ENCODE measurements at places on chromosomes 1 and 21. TPM values are rescaled to one million over a fixed set of nuclear protein-coding genes. Genes with fewer than 3 reads are reported as not detected.

DNA sequence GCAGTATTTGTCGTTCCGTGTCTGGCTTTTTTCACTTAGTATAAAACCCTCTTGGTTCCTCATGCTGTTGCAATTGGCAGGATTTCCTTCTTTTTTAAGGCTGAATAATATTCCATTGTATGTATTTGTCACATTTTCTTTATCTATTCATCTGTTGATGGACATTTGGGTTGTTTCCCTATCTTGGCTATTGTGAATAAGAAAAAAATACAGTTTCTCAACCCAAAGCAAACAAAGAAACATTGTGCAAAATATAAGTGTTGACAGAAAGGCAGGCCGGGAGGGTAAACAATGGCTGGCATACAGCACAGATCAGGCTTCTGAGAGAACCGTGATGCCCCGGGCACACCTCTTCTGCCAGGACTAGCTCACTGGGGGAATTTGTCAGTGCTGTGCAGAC is 26.9 kb downstream of the NENF start:
- DNase-seq, result no peak

GRCh38 chr1:25797939-25798338 is 2.1 kb upstream of the SELENON start:
- DNase-seq, result no peak

DNA sequence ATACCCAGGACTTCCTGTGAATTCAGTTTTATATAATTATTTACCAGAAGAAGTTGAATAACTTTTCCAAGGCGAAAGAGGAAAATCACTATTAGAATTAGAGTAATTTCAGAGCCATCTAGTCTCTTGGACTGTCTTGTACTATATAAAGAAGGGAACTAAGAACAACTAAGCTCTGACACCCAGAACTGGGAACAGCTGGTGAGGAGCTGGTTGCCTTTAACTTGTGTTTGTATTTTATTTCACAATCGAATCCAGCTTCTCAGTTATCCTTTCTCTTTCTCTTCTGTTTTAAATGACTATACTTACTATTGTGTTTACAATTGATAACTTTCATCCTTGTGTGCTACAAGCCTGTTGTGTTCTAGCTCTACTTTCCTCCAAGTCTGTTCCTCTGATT is 8.4 kb downstream of the SNX27 start:
- DNase-seq, result no peak

DNA sequence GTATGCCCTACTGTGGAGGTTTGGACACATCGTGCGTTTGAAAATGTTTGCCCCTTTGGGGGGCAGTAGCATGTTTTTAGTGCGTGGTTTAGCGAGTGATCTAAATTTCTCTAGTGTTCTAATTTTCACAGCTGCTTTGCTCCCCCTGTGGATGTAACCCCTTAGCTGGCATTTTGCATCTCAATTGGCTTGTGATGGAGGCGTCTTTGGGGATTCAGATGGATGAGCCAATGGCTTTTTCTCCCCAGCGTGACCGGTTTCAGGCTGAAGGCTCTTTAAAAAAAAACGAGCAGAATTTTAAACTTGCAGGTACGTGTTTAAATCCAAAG is 836 bp downstream of the CDC7 start:
- no peak for DNase-seq

DNA sequence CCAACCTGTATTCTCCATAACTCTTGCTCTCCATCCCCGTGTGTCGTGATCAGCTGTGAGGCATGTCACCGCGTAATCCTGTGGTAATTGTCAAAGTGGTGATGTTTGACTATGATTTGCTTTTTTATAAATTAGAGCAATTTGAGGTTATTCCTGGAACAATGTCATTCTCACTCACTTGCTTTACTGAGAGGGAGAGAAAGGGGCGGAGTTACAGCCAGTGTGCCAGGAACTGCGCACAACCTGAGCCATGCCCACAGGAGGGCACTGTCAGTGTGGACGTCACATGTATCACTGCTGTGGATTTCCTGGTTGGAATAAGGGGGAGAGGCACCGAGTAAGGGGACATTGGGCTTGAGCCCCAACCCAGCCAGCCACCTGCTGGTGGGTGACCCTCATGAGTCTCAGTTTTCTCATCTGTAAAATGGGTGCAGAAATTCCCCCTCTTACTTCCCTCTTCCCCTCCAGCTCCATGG is 6.9 kb downstream of the ADGRB2 start:
- DNase-seq, result no peak

DNA sequence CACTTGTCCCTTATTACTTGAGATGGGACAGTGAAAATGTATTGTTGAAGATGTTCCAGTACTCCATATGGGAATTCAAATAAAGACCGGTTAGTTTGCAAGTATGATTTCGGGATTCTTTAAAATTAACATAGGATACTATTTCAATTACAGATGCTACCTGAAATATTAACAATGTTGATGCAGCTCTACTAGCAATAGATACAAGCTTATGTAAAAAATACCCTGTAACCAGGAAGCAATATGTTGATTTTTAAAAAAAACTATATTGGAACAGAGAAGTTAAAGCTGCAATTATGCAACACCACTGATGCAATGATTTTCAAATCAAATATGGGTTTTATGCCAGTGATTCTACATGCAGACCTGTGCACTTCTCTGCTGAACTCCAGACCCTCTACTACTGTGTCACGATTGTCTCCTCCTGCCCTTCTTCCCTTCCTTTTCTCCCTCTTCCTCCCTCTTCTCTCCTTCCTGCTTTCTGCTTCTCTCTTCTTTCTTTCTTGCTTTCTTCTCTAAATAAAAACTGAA is 179.2 kb downstream of the ATP6V1G3 start:
- no peak for DNase-seq

GRCh38 chr1:158022554-158023312 is 29.3 kb downstream of the KIRREL1 start:
- no peak for DNase-seq

DNA sequence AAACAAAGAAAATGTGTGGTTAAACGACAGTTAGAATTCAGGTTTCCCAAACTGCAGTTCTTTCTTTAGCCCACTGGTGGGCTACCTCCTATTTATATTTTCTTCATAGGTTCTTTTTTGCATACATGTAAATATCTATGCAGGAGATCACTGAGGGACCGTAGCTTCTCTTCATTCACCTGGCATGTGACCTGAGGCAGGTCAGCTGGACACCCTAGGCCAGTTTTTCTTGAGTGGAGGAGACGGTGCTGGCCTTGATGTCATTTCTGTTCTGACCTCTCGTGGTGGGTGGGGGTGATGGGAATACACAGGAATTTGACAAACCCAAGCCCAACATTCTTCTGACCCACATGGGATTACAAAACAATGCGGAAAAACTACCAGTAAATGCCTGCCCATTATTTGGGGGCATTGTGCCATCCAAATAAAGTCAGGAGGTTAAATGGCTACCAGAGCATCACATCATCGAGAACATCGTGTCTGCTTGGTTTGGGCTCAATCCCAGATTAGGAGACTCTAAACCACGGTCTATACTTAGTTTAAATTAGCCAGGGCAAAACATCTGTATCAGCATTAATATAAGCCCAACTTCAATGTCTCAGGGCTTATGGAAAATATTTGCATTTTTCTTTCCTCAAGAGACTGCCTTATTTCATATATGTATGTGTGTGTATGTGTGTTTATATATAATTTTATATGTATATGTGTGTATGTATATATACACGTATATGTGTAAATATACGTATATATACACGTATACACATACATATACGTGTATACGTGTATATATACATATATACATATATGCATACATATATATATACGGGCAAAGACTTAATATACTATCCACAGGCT is 7.4 kb upstream of the IRF2BP2 start:
- DNase-seq, result no peak

DNA sequence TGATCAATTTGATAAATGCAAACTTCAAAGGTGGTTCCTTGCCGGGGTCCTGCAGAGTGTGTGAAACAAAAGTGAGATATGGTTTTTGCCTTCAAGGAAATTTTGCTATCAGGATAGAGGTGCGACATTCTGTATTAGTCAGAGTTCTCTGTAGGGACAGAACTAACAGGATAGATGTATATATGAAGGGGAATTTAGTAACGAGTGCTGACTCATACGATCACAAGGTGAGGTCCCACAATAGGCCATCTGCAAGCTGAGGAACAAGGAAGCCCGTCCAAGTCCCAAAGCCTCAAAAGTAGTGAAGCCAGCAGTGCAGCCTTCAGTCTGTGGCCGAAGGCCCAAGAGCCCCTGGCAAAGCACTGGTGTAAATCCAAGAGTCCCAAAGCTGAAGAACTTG is 157.0 kb downstream of the RYR2 start:
- DNase-seq, result no peak

DNA sequence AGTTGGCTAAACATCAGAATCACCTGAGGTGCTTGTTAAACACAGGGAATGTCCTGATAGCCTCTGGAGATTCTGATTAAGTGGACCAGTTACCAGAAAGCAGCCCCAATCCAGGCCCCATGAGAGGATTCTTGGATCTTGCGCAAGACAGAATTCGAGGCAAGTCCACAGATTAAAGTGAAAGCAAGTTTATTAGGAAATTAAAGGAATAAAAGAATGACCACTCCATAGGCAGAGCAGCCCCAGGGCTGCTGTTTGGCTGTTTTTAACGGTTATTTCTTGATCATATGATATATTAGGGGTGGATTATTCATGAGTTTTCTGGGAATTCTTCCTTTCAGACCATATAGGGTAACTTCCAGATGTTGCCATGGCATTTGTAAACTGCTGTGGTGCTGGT is 176.2 kb downstream of the ROR1 start:
- no peak for DNase-seq

Gene AP4B1
- total RNA-seq, result 35.3 TPM

Gene FYB2
- total RNA-seq, result 0.90 TPM

Gene LCE1A
- not detected for total RNA-seq

Data from urinary bladder (tissue), 4 donors.